ENCODE measurements at places on chromosomes 12 and 14.
A peak's percentile ranks its signal among the peaks of the same experiment; 100 is the strongest.

DNA sequence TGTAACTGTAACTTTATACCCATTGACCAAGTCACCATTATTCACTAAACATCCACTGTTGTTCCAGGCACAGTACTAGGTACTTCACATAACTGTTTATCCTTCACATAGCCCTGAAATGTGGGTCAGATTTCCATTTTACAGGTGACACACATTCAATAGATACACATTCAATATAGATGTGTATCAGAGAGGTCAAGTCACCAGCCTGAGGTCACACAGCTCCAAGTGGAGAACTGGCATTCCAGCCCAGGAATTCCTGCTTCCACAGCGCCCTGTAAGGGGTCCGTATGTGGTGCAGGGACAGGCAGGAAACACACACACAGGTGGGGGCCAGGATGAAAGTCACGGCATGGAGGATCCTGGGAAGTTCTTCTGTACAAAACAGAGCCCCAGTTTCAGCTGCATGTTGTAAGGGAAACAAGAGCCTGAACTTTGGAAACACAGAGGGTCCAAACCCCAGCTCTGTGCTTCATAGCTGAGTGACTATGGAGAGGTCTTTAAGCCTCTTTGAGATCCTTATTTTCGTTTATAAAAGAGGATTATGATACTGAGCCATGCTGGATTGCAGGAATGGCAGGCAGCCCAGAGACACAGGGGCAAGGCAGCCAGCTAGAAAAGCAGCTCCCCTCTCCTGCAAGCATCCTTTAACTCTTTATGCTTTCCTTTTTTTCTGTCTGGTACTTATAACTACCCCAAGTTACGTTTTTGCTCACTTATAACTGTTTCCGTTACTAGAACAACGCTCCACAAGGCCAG, 50.3 kb upstream of the DICER1 start:
- DNase-seq, result no peak

- DNase-seq, result no peak
Measured at GRCh38 chr12:45189766-45190403, 26.0 kb upstream of the ANO6 start.

DNA sequence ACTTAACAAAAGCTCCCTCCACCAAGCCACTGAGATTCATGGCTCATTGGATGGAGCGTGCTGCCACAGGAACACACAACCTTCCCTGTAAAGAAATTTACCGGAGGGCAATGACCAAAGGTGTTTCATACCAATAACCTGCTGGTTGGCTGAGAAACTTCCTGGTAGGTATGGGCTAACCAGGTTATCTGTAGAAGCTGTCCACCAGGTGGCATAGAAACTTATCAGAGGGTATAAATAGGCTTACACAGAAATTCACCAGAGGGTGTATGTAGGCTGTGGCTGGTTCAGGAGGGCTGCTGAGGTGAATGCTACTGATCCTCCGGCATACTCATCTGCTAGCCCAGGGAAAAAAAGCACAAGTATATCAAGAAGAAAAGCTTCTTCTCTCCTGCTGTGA, 27.1 kb upstream of the MTERF2 start:
- DNase-seq, result peak; percentile 25

DNA sequence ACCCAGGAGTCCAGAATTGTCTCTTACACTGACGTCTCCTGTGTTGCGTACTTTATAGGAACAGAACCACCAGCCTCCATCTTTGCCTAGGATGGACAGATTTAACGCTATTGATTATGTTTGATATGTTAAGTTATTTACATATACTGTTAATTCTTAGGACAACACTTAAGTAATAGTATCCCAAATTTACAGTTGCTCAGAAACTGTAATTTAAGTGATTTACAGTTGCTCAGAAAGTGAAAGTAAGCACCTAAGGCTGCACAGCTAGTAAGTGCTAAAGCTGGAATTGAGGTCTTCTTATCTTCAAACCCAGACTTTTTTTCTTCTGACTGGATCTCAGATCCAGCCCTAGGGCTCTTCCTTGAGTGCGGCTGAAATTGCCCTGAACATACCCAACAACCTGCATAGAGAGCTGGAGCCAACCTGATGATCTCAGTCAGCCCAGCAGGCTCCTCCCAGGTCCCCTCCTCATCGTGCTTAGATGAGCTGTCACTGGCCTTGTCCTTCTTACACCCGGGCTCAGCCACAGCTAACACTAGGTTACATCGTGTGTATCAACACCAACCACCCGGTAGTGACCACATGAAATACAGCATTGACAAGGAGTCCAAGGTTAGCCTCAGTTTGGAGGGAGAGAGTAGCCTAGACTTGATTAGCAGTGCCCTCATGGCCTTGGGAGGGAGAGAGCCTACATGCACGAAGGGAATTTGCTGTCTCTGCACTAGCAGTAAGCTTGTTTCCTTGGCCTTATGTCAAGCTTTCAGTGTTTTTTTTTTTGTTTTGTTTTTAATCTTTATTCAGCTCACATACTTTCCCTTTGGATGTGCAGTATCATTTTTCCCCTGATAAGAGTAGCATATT, 111.1 kb upstream of the ARHGAP5 start:
- DNase-seq, result no peak

DNA sequence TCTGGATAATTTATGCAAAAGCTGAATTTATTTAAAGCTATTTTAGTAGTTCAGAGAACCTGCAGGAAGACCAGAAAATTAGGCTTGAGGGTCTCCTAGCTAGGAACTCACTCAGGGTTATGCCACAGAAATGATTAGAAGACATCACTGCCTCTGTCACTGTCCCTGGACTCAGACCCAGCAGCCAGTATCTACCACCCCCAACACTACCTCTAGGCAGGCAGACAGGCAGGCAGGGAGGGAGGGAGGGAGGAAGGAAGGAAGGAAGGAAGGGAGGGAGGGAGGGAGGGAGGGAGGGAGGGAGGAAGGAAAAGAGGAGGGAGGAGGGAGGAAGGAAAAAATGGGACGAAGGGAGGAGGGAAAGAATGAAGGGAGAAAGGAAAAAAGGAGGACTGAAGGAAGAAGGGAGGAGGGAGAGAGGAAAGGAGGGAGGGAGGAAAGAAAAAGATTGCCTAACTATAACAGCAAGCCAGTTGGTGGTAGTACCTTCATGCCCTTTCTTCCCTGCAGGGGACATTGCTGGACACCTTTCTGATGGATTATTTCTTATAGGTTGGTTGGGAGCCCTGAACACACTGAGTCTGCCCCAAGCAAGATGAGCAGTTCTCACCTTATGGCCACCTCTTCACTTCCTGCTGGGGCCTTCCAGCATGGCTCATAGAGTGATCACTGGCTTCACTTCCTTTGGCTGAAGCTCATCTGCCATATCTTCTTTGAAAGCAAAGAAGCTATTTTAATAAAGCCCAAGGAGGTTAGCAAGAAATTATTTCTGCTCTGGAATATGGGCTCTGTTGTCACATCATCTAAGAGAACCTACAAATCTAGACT, 49.7 kb downstream of the KICS2 start:
- DNase-seq, result no peak

DNA sequence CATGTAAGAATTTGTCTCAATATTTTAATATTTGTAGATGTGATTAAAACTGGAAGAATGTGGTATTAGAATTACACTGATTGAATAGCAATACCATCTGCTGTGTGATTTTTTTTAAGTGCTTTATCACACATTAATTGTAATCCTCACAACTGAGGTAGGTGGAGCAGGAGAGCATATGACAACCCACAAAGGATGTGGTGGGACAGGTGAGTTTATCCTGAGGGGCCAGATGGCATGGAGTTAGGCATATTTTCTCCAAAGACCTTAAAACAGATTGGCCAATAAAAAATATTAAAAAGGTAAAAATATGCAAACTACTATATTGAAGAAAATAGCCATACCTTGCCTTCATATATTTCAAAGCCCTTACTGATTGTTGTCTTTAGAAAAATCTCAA, 7.8 kb downstream of the LRRC10 start:
- no peak for DNase-seq

GRCh38 chr12:11578461-11578993, 70.9 kb upstream of the ETV6 start:
- no peak for DNase-seq

DNA sequence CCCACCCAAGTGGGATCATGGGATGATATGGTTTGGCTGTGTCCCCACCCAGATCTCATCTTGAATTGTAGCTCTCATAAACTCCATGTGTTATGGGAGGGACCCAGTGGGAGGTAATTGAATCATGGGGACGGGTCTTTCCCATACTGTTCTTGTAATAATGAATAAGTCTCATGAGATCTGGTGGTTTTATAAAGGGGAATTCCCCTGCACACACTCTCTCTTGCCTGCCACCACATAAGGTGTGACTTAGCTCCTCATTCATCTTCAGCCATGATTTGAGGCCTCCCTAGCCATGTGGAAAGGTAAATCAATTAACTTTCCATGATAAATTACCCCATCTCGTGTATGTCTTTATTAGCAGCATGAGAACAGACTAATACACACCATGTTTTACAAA, 109.2 kb downstream of the IGF1 start:
- no peak for DNase-seq

DNA sequence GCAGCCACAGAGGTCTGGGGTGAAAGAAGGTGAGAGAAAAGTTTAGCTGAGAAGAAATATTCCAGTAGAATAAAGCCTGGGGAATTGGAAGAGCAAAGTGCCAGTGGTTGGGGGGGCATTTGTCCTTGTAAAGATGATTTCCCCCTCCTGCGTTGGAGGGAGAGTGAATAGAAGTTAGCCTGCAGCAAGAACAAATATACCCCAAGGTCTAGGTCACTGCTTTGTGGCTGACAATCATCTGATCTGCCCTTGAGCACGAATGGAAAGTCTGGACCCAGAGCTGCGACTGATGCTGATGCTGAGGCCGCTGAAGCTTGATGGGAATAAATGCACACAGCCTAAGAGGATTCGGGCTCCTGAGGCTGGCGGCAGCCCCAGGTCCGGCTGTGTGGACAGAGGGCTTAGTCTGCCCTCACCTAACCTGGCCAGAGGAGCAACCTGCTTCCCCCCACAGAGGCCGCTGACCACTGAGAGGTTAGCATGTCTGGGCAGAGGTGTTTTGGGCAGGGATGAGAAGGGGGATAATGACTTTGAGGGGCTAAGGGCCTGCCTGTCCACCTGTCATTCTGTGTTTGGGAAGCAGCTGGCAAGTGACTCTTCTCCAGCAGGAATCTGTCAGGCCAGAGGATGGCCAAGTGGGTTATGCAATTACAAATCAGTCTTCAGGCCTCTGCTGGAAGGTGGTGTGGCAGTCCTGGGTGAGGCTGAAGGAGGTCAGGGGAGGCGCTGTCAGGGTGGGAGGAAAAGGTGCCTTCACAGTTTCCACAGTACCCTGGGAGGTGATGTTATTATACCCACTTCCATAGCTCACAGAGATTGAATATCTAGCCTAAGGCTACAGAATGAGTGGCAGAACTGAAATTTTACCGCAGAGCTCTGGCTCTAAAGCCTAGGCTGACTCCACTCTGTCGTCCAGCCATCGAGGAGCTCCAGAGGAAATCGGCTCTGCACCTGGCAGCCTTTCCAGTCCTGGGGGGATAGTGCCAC, 11.7 kb downstream of the TUBA1C start:
- no peak for DNase-seq

GRCh38 chr12:109727746-109728726, 14.4 kb downstream of the FAM222A start:
- no peak for DNase-seq

- no peak for DNase-seq
Measured at GRCh38 chr14:96180043-96180874, 24.4 kb upstream of the BDKRB2 start.

- no peak for DNase-seq
Measured at GRCh38 chr12:100208834-100209233, 8.2 kb downstream of the ACTR6 start.

DNA sequence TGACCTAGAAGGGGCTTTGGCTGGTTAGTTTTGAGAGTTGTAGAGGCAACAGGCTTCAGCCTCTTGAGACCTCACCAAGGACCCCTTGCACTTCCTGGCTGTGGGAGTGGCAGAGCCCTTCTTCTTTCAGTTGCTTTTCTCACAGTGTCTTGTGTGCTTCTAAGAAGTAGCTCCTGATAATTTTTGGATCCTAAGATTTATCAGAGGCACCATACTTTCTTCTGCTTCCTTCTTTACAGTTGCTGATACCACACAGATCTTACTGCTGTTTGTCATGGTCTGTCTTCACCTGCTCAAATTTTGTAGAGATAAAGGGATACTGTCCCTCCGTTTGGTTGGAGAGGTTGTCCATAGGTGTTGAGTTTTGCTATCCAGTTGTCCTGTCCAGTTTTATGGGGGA, 33.8 kb downstream of the VRK1 start:
- DNase-seq, result no peak

DNA sequence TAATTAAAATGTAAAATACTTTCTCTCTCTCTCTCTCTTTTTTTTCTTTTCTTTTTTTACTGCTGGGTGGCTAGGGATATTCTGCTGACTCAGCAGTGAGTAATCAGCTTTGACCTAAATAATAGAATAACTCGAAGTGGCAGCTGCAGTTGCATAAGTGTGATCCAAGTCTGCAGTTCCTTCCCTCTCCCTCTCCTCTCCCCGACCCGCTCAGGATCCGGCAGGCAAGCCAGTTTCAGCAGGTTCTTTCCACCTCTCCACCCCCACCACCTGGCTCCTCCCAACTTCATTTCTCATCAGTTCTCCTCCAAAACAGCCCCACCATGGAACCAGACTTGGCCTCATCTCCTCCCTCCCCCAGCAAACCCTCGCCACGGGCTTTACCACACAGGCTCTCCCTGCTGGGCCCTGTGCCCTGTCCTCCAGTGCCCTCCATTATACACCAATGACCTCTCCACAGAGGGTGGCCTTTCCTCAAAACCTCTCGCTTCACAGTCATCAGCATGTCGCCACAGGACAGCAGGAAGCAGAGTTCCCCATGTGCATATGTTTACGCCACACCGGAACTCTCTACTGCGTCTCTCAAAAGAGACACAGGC, 22.4 kb downstream of the SLC7A8 start:
- no peak for DNase-seq

DNA sequence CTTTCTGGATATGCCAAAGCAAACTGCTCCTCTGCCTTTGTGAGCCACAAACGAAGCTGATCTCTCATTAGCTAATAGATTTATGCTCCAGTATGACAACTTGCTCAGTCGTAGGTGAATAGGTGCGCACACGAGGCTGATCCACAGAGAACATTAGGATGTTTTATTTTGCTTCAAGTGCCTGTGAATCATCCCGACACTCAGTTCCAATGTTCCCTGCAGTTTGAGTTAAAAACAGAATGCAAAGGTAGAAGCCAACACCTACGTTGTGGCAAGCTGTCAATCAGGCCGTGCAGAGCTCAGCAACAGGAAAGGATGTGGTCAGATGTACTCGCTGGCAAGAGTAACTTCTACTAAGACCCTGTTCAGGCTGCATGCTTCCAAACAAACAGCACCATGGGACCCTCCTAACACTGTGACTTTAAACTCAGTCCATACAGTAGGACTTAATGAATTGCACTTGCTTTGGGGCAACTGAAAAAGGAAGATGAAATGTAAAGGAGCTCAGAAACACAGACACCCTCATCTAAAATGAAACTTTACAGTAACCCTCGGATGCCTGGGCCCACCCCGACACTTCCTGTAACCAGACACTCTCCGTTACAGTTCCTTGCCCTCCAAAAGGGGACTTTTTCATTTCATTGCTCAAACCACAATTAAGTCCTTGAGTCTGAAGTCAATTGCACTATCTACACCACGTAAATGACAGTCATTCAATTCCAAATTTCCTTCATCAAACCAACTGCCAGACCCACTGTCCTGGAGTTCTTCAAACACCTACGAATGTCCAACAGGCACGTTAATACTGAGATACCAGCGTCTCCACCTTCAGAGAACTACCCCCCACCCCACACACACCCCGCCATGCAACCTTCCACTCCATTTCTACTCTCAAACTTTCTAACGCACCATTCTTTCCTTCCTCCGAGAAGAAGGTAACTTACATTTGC, 1.6 kb downstream of the CCDC88C start:
- no peak for DNase-seq
